Prostate gland (tissue), 2 donors: ENCODE measurements at places on chromosomes 3 and 15. TPM values are rescaled to one million over a fixed set of nuclear protein-coding genes. Genes with fewer than 3 reads are reported as not detected.

GRCh38 chr3:53754325-53754724, 91.9 kb downstream of the CHDH start:
- DNase-seq: no peak

GHSR gene
- total RNA-seq: not detected

GRCh38 chr3:72663429-72663828, 184.8 kb downstream of the SHQ1 start:
- DNase-seq: no peak

- DNase-seq: no peak
Measured at GRCh38 chr3:42529468-42529867, 27.0 kb downstream of the VIPR1 start.

GRCh38 chr15:98070137-98070536, 109.6 kb downstream of the ARRDC4 start:
- no peak for DNase-seq

GRCh38 chr3:185199206-185199605, 46.3 kb upstream of the C3orf70 start:
- DNase-seq: no peak

GRCh38 chr3:156628836-156629618, 45.4 kb upstream of the TIPARP start:
- DNase-seq: no peak

REC114 gene
- total RNA-seq: not detected

ITGA11 gene
- 11.0 TPM for total RNA-seq

DNA sequence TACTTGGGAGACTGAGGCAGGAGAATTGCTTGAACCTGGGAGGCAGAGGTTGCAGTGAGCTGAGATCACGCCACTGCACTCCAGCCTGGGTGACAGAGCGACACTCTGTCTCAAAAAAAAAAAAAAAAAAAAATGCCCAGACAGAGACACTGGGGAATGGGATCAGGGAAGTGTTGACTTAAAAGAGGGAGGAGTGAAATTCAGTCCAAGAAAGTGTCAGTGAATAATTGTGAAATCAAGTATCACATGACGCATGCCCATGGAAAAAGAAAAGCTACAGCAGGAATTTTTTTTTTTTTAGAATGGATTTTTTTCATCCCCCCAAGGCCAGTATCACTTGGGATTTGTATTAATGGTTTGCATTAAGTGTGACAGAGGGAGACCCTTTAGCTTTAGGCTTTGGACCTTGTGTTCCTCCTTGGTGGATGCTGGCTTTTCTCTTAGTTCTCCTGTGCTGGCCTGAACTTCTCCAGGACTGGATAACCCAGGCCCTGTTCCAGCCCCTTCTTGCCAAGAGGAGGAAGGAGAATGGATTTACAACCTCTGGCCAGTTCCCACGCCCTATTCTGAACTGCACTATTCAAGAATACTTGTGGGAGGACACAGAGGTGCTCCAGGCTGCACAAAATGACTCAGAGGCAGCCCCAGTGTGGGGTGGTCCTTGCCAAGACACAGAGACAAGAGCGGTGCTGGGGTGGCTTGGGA, 36.7 kb upstream of the ZNF774 start:
- peak; percentile 91 for DNase-seq

DNA sequence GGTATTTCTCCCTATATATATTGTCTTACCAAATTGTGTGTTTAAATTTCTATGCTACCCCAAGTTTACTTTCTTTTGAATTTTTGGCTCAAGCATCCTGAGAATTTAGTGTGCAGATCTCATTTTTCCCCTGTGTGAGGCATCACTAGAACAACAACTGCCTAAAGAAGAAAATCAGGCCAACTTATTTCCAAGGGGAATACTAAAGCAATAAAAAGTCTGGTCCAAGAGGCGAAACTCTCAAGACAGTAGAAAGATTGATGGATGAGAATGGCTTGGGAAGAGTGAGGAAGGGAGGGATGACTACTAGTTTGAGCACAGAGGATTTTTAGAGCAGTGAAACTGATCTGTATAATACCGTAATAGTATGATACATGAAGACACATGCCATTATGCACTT, 86.3 kb upstream of the CFAP20DC start:
- DNase-seq: no peak

GRCh38 chr3:32113981-32114545, 7.6 kb downstream of the GPD1L start:
- DNase-seq: no peak

DNA sequence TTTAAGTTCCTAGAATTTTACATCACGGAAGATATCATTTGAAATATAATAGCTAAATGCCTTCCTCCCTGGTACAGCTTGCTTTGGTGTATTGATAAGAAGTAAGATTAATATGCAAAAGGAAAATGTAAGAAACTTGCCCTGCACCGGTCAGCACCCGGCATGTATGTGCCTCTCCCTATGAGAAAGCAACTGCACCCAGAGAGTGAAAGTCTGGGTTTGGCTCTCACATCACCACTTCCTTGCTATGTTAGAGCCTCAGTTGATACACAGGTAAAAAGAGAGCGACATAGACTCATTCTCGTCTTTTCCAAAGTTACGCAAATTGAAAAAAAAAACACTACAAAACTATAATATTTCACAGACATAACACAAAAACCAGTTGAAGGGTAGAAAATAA, 96.7 kb downstream of the FOXP1 start:
- no peak for DNase-seq

PIERCE2 gene
- 4.6 TPM for total RNA-seq

DNA sequence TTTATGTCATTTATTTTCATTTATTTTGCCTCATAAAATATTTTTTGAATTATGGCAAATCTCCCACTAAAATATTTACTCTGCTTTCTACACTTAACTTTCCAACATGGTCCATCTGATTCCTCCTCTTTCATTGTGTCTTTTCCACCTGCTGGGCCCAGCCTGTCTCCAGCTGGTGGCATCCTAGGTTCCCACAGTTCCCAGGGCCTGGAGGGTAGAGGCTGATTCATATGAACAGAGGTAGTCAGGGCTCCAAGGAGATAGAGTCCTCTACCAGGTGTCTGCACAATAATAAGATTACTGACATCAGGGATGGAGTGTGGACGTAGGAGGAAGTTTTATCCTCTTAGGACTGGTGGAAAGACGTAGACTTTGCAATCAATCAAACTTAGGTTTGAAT, 14.3 kb downstream of the ZBTB38 start:
- no peak for DNase-seq

GRCh38 chr15:22871481-22872086, 33.1 kb downstream of the NIPA2 start:
- DNase-seq: no peak

DNA sequence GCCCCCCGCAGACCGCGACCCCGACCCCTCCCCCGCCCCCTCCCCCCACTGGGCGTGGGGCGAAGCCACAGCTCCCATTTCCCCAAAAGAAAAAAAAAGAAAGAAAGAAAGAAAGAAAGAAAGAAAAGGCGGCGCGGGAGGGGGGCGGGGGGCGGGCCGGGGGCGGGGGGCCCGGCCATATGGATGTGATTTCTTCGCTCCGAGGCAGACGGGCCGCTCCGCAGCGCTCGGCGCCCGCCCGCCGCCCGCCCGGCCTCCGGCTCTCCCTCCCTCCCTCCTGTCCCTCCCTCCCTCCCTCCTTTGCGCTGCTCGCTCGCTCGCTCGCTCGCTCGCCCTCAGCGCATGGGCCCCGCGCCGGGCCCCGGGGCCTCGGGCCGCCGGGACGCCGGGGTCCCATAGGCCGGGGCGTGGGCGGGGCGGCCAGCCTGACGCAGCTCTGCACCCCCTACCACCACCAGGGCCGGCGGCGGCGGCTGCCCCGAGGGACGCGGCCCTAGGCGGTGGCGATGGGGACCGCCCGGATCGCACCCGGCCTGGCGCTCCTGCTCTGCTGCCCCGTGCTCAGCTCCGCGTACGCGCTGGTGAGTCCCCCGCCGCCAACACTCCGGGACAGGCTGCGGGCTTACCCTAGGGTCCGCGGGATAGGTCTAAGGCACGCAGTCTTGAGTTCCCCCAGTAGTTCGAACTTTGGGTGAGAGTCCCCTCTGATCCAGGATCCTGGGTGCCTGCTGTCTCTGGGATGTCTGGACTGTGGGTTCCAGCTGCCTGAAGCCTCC, 5.7 kb downstream of the PTH1R start:
- DNase-seq: no peak

CHRNB4 gene
- not detected for total RNA-seq

DNA sequence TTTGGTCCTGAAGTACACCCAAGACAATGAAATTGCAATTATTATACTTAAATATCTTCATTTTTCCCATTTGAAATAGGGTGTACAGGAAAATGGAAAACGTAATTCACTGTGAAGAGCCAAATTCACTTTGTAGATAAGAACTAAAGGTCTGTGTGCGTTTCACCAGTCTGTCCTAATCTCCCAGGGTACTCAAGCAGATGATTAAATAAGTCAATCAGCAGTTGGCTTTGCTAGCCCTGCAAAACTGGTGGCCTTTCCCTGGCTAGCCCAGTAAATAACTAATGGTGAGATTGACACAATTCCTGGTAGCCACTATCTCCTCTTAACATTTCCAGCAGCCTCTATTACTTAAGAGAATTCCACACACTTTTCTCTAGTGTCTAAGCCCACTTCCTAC, 389.3 kb downstream of the TBL1XR1 start:
- no peak for DNase-seq

OR4F15 gene
- total RNA-seq: not detected

GRCh38 chr15:59825901-59826300, 136.8 kb upstream of the BNIP2 start:
- DNase-seq: no peak

GPR149 gene
- 0.09 TPM for total RNA-seq

GRCh38 chr3:42025370-42026138, 63.7 kb upstream of the ULK4 start:
- peak; percentile 85 for DNase-seq

KCNH8 gene
- total RNA-seq: 3.4 TPM

GRCh38 chr3:132288357-132288756, 28.9 kb upstream of the ACP3 start:
- DNase-seq: no peak

DNA sequence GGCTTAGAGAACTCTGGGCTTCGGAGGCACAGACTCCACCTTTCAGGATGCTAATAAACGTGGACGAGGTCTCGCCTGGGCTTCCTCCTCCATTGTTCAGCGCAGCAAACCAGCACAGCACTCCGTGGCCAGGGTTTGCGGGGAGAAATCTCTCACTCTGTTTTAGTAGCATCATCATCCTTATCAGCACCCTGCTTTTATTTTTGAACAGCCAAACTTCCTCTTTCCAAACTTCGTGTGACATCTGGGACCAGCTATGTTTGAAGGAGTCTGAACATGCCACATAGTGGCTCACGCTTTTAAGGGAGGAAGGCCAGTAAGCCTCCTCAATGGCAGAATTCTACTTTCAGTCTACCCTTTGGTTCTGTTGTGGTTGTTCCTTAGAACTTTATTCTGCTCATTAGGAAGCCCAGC, 149.0 kb downstream of the PGPEP1L start:
- DNase-seq: no peak

DNA sequence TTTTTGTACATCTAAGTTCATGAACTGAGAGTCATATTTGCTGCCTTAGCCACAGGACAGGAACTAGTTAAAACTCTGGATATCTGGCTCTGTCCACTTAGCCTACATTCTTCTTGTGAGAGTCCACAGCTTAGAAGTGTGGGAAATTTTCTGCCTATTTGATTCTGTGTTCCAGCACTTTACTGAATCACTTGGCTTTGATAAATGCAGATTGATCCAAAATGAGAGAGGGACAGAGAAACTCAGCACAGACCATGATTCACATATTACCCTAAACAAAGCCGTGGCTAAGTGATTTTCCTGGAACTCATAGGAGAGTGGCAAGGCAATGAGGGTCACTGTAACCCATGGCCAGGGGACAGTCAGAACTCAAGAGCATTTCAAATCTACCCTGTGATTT, 87.5 kb upstream of the CADPS start:
- DNase-seq: no peak

GRCh38 chr3:107413264-107413663, 36.0 kb downstream of the CCDC54 start:
- no peak for DNase-seq

NCBP2 gene
- 38.2 TPM for total RNA-seq

OR5K2 gene
- not detected for total RNA-seq

CFAP100 gene
- total RNA-seq: not detected

CX3CR1 gene
- 3.4 TPM for total RNA-seq

GRCh38 chr3:177602601-177603147, 405.4 kb upstream of the TBL1XR1 start:
- no peak for DNase-seq

GRCh38 chr15:87369269-87369668, 887.3 kb downstream of the NTRK3 start:
- no peak for DNase-seq

- no peak for DNase-seq
Measured at GRCh38 chr3:183962807-183963206, 54.9 kb downstream of the ABCC5 start.

GRCh38 chr15:90641581-90642463, 75.3 kb upstream of the BLM start:
- DNase-seq: no peak

DNA sequence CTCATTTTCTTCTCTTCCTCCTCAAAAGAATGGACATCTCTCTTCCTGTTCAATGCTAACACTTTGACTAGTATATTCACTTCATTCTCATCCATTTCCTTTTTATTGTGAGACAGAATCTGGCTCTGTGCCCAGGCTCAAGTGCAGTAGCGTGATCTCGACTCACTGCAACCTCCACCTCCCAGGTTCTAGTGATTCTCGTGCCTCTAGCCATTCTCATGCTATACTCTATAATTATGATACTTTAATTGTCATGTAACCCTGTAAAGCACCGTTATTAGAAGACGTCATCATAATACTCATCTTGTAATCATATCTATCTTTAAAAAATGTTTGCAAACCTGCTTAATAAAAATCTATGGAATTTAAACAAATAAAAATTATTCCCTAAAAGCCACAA, 107.0 kb downstream of the SHOX2 start:
- DNase-seq: no peak

MORC1 gene
- total RNA-seq: 6.6 TPM

DNA sequence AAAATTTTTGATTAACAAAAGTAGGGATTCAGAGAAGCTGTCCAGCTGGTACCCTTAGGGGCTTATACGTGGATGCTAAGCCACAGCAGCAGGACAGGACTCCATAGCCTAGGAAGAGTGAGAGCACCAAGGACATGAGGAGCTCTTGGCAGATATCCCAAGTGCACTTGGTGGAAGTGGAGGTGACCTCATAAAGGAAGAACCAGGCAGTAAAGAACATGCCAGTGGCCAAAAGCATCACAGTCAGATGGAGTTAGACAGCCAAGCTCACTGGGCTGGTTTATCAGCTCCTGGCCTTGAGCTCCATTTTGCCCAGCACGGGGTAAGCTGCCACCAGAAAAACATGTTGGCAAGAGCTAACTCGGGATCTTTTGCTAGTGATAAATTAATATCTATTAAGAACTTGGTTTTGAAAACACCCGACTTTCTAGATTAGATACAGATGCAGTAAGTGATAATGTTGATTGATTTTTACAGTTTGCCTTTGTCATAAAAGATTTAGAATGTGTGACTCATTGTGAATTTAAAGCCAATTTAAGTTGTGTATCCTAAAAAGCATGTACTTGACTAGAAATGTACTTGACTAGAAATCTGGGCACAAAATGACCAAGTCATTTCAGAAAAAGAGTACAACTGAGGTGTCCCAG, 108.0 kb downstream of the CMSS1 start:
- peak; percentile 22 for DNase-seq

LRRC3B gene
- total RNA-seq: 1.5 TPM

GPR160 gene
- 27.4 TPM for total RNA-seq

- no peak for DNase-seq
Measured at GRCh38 chr15:50046867-50047266, 72.2 kb downstream of the ATP8B4 start.
